Left cardiac atrium (tissue), 4 donors: ENCODE measurements at places on chromosomes 5 and 9.
A peak's percentile ranks its signal among the peaks of the same experiment; 100 is the strongest.

- no peak for DNase-seq
Observed at GRCh38 chr9:93699650-93700049, 123.3 kb downstream of the PHF2 start.

DNA sequence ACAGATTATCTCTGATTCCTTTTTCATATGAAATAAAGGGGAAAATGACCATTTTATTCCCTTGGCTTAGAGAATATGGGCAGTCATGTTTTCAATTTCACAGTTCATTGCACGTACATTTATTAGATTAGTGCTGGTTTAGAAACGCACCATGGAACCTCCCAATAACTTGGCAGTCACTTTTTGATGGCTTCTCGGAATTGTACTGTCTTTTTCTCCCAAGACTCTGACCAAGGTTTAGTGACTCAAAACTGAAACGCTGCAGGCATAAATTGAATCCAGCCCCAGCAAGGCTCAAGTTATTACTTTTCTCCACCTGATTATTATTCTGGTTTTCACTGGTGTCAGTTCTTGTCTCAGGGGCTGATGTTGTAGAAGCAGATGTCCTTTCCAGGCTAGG, 55.6 kb upstream of the EGFLAM start:
- DNase-seq, result no peak

GRCh38 chr5:117496801-117497200, 922.2 kb upstream of the SEMA6A start:
- DNase-seq, result no peak

GRCh38 chr5:110872200-110872599, 133.4 kb downstream of the SLC25A46 start:
- DNase-seq, result no peak

- no peak for DNase-seq
Observed at GRCh38 chr9:129544761-129545160, 76.1 kb downstream of the C9orf50 start.

DNA sequence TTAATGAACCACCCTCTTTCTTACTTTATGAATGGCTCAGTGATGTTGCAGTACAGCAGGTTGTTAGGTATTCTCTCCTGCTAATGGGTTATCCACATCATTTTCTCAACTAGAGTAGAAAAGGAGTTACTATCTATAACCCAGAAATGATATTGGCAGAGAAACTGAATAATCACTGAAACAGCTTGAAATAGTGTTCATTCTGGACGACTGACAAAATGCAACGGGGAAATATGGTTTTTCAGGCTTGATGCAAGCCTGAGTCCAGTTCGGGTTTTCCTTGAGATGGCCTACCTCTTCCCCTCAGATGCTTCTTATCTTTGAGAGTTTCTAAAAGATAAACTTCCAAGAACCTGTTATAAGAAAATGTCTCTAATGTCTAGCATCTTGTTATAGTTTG, 187.3 kb downstream of the RAB3C start:
- no peak for DNase-seq

DNA sequence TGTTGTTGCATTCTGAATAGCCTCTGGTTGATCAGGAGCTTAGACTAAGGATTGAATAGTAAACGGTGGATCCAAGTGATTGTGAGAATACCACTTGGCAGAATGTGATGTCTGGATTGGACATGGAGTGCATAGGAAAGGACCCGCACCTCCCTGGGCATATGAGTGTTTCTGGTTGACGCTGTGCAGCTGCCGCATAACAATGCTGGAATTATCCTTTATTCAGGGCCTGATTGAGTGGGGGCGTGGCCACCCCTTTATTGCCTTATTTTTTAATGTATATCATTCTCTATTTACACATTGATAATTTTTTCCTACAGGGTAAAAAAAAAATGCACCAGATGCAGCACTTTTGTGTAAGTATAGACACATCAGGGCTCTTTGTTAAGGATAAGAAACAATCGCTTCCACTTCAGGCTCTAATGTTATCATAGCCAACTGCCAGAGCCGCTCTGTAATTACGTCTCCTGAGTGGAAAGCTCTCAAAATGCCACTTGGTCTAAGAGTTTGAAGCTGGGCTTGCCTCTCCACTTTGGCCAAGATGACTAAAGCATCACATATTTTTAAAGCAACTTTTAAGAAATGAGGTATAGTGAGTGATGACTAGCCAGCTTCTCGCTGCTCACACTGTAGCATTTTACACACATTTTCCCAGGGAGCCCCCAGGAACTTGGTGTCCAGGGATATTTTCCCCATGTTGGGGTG, 5.7 kb downstream of the FGD3 start:
- no peak for DNase-seq

DNA sequence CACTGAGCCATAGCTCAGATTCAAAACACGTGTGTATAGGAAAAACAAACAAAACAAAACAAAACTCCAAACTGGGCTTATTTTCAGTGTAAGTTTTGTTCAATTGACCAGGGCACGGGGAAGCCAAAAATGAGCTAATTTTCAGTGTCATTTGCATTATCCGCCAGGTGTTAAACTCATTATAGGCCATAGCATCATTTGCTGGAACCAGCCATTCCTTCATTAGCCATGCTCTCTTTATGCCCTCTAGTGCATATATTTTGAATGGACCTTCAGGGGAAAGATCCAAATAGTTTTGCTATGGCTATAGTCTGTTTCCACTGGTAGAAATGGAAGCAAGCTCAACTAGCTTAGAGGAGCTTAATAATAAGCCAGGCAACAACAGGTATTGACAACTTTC, 1205.2 kb upstream of the DMAC1 start:
- no peak for DNase-seq

DNA sequence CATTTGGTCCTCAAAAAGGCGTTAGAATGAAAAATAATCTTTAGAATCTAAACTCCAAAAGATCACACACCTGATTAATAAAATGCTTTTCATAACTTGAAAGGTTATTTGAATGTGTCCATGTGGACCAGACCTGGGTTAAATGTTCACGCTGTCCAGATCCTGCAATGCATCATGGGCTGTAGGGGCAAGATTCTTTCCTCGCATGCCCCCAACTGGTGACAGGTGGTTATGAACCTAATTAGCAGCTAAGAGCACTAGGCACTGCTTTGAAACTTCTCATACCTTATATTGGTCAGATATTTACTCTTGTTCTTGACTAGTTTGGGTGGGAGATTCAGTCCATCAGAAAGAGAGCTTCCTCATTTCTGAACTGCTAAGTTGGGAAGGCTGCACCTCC, 19.3 kb upstream of the PIP5K1B start:
- no peak for DNase-seq

GRCh38 chr5:63022403-63022802, 443.8 kb downstream of the LRRC70 start:
- DNase-seq, result no peak

GRCh38 chr5:31213705-31214121, 20.2 kb downstream of the CDH6 start:
- DNase-seq, result no peak

- no peak for DNase-seq
Observed at GRCh38 chr9:99054581-99054980, 50.3 kb upstream of the TGFBR1 start.

DNA sequence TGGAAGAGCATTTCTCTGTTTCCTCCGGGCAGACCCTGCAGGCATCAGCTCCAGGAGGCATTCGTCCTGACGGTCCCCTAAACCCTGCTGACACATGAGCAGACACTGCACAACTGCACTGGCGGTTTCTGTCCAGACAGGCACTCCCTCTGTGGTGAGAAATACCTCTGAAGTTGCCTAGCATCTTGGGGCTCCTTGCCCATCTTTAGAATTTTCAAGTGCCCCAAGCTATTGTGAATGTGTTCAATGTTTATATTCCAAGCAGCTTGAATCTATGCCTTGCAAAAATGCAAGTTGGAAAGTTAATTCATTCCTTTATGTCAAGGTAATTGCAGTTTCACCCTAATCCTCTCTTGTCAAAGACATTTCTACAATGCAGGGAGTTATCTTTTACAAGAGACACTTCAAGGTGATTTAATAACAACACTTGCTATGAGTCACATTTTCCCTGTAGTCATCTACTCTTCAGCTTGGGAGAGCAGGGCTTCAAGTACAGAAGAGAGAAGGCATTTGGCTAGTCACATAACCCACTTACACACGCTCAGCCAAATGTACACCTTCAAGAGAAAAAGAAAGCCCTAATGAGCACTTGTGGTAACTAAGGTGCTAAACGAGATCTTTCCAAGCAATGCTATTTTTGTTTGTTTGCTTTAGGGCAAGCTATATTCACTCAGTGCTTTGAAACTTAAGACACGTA, 302.5 kb downstream of the MLLT3 start:
- DNase-seq, result no peak

DNA sequence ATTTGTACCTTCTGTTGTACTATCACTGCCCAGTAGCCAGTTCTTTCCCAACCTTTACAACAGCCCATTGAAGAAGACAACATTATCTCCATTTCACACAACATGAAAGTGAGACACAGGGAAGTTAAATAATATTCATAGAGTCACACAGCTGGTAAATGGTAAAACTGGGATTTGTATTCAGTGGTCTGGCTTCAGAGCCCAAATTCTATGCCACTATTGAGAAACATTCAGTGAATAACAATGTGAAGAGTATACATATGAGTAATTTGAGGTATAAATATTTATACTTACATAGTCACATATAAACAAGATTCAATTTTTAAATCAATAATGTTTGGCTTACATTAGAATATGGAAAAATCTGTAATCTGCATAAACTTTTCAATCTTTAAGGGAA, 13.8 kb downstream of the SMIM15 start:
- no peak for DNase-seq

DNA sequence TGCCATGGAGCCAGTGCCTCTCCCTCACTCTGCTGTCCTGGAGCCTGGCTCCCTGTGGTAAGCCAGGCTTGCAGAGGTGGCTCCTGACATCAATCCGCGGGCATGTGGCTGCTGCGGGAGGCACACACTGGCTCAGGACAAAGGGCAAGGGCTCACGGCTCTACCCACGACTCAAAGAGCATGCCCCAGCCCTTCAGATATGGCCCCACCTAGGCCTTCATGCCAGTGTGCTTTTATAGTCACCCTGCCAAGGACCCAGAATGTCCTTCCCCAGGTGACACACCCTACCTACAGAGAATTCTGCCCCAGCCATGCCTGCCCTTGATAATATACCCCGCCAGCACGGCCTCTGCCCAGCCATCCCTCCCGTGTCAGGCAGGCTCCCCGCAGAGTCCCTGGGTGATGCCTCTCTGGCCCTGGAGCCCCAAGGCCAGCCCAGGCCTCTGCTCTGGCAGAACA, 1.6 kb downstream of the MGAT4B start:
- DNase-seq, result peak; percentile 44

DNA sequence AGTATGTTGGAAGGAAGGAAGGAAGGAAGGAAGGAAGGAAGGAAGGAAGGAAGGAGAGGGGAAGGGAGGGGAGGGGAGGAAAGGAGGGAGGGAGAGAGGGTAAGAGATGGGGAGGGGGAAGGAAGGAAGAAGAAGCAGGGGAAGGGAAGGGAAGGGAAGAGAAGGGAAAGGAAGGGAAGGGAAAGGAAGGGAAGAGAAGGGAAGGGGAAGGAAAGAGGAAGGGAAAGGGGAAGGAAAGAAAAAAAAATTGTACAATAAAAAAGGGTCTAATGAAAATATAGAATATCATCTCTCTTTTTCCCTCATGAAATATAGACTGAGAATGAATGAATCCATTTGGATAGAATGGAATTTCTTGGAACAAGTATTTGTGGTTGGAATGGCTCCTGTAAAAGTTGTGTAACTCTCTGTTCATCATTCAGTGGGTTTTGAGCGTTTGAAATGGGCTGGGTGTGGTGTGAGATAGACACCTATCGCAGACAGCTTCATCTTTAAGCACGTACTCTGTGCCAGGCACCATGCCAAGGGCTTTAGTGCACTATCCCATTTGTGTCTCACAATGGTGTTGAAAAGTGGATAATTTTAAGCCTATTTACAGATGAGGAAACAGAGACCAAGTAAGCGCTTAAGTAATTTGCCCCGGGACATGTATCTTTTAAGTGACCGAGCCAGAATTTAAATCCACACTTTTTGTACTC, 11.6 kb upstream of the PAPPA start:
- DNase-seq, result peak; percentile 33

- DNase-seq, result no peak
Observed at GRCh38 chr9:93084471-93084881, 11.5 kb upstream of the CARD19 start.

DNA sequence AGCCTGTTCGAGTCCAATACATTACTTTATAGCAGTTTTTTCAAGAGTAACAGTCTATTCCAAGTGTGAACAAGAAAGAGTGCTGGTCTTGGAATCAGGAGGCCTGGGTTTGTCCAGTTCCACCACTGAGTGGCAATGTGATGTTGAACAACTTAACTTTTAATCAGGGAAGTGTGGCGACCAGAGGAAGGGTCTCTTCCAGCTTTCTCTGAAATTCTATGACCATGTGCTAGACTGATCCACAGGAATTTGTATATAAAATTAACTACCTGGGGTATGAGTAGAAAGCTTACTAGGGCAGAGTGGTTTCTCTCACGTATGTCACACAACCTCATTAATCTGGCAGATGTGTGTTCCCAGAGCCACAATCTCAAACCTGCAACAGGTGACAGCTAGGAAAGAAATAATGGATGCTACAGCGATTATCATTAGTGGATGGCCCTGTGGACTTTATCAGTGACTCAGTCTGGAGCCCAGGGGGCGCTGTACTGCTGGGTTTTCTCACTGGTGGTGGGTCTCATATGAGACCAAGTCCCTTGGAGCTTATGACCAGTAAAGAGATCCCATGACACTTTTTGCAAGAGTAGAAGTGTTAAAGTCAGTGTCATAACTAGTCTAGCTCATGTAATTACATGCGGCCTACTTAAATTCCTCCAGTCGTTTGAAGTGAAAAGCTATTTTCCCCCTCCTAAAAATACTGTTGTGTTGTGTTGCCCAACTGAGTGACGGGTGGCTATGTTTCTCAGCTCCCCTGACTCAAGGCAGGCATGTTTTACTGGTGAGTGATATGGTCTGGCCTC, 116.5 kb downstream of the GDNF start:
- no peak for DNase-seq

GRCh38 chr5:31983851-31984250, 190.3 kb downstream of the GOLPH3 start:
- no peak for DNase-seq

DNA sequence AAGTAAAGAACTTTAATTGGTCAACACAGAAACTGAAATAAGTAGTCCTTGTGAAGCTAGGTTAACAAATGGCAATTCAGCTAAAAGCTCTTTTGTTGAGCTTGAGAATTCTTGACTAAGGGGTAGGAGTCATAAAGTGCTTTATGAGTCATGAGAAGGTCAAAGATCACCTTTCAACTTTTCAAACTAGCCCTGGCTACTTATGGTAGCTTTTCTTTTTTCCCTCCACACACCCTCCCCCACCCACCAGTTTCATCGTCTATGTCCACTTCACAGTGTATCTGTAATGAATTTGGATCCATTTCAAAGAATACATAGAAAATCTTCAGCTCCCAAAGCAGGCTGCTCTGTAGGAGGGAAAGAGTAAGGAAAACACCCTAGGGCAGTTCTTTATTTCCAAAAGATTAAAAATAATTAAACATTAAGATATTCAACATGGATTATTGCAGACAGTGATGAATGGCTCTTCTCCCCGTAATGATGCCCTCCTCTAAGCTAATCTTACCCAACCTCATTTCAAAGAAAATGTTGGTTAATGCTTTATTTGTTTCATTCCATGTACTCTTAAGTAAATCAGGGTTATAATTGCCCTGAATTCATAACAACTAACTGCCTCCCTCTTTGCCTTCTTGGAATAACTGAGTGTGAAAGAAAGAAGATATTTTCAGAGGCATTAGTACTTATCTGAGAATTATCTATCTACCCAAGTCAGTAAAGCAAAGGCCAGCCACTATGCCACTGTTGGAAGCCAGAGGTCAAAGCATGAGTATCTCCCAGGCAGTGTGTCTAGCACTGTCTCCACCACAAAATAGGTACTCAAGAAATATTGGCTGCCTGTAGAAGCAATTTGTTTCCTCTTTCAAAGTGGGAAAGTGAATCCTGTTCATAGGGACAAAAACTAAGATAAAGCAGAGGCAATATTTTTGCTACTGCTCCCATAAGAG, 290.6 kb downstream of the PIK3R1 start:
- DNase-seq, result no peak
